ENCODE measurements at places on chromosomes 5 and 9. TPM values are rescaled to one million over a fixed set of nuclear protein-coding genes. Genes with fewer than 3 reads are reported as not detected.
A peak's percentile ranks its signal among the peaks of the same experiment; 100 is the strongest.

Gene SAXO1
- total RNA-seq = 0.10 TPM

Gene PSIP1
- total RNA-seq = 114 TPM

Gene MTRR
- 45.1 TPM for total RNA-seq

Gene CNTNAP3B
- 0.62 TPM for total RNA-seq

DNA sequence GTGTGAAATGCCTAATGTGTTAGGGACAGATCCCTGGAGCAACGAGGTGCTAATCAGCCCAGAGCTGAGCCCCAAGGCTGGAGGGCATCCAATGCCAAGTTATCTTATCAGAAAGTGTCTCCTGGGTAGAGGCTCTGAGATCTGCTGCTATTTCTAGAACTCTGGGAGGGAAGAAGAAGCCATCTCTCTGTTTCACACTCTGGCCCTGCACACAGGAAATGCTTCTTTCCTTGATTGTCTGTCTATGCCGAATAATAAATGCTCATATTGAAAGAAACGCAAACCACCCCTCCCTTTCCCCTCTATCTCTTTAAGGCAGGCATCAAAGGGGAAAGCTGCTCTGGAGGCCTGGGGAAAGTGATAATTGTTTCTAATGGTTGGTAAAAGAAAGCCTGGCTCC lies 166.7 kb downstream of the PAPPA start:
- no peak for DNase-seq

GRCh38 chr5:179367491-179367890 lies 22.2 kb upstream of the ADAMTS2 start:
- no peak for DNase-seq

DNA sequence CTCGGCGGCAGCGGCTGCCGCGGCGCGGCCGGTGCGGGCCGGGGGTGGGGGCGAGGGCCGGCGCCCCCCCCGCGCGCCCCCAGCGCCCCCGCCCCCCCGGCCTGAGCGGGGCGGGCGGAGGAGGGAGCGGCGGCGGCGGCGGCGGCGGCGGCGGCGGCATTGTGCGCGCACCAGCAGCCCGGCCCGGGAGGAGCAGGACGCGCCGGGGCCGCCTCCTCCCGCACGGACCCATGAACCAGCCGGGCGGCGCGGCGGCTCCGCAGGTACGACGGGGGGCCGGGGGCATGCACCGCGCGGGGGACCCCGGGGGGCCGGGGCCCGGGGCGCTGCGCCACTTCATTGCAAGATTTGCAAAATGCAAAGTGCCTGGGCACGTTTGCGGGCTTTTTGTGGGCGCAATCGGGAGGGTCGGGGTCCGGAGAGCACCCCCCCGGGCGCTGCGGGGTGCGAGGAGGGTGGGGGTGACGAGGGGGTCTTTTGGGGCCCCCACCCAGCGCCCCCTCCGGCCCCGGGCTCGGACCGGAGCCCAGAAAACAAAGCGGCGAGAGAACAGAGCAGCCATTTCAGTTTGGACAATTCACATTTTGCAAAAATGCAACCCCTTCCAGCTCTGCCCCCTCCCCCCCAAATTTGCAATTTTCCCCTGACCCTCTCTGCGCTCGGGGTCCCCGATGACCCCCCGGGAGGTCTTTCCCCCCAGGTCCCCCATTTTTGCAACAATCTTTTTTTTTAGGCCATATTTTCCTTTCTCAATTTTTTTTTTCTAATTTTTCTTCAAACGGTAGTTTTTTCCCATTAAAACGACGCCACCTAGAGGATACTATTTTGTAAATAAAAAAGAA lies at the start of gene ZNF618:
Gene ZNF618 (plus strand): TSS at position 159 of the 842 bp plus-strand sequence. CDS start 72 bp downstream, at position 231.
- no peak for DNase-seq

- peak; percentile 15 for DNase-seq
Observed at GRCh38 chr5:123610209-123610608, 98.2 kb downstream of the CSNK1G3 start.

Data from M059J (cell line).